Activated CD4-positive, CD25-positive, alpha-beta regulatory T cell treated with anti-CD3 and anti-CD28 coated beads, Interleukin-2, amount 50 U/mL, for 72 hours (primary cell): ENCODE measurements at places on chromosomes 7 and 10.

DNA sequence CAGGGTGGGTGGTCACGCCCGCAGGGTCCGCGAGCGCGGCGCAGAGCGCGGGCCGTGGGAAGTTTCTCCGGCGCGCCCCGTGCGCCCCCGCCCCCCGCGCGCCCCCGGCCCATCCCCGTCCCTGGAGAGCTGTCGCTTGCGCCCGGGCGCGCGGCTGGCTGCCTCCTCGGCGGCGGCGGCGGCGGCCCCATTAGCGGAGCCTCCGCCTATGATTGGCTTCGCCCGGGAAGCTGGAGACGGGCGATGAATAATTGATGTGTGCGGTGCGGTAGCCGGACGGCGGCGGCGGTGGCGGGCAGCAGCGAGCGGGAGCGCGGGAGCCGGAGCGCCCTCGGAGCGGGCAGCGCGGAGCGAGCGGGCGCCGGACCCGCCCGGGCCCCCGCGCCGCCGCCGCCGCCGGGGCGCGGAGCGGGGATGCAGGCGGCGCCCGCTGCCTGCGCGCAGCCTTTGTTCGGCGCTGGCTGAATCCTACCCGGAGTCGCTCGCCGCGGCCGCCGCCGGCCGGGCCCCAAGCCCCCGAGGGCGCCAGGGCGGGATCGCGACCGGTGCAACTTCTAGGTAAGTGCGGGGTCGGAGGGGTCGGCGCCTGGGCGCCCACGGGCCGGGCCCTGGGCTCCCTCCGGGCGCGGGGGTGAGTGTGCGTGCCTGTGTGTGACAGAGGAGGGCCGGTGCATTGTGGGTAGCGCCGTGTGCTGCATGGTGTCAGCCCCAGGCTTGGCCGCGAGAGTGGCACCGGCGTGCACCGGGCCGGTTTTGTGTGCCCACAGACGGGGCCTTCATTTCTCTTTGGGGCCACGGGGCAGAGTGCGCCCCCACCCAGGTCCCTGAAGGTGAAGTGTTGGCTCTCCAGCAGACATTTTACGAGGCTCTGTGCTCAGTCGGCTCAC lies 103.8 kb upstream of the PPIF start:
- peak; percentile 71 for DNase-seq

- DNase-seq, result no peak
These were observed 7.3 kb downstream of the FLNC start for GRCh38 chr7:128837521-128837921.

GRCh38 chr10:34374356-34375045 lies 440.6 kb downstream of the PARD3 start:
- no peak for DNase-seq

GRCh38 chr7:116671681-116672595 lies at the start of gene MET:
Gene MET (plus strand): TSS chr7:116672196. CDS start chr7:116699085, 26,889 bp downstream.
- peak; percentile 36 for DNase-seq

DNA sequence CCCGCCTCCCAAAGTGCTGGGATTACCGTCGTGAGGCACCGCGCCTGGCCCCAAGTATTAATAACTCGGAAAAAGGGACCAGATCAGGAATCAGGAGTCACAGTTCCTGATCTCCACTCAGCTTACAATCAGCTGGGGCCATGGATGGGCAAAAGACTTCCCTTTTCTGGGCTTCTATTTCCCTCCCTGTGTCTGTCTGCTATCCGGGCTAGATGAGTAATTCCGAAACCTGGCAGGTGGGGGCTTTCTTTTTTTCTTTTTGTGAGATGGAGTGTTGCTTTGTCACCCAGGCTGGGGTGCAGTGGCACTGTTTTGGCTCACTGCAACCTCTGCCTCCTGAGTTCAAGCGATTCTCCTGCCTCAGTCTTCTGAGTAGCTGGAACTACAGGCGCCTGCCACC lies 11.6 kb downstream of the RPS24 start:
- DNase-seq, result no peak

- no peak for DNase-seq
These were observed 11.0 kb downstream of the TWIST1 start for GRCh38 chr7:19106241-19107080.

- no peak for DNase-seq
These were observed 59.9 kb downstream of the WDR37 start for GRCh38 chr10:1116051-1116450.

DNA sequence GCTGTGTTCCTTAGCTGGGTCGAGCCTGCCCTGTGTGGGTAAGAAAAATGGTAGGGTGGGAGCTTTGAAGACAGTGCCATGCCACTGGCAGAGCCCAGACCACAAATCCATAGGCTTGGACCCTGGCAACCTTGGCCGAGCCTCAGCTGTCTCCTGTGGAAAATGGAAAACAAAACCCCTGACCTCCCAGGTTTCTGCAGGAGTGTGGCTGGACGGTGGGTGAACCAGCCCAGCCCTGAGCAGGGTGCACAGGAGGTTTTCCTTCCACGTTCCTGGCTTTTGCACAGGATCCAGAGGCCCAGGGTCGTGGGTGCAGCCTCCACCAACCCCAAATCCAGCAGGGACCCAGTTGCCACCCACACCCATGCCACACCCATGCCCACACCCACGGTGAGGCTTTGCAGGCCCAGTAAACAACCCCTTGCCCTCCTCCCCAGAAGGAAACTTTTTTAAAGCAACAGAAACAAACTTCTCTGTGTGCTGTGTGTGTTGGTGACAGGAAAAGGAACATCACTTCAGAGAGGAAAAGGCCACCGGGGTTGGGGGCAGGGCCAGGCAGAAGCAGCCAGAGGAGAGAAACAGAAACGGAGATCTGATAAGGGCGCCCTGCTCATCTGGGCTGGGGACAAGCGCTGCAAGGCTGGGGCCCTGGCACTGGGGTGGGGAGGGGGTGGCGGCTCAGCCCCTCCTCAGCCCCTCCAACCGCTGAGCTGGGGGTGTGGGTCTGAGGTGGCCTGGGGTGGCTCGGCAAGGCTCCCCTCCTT lies 20.7 kb upstream of the ZMIZ1 start:
- peak; percentile 40 for DNase-seq

GRCh38 chr7:17680943-17681351 lies 259.3 kb downstream of the SNX13 start:
- no peak for DNase-seq

DNA sequence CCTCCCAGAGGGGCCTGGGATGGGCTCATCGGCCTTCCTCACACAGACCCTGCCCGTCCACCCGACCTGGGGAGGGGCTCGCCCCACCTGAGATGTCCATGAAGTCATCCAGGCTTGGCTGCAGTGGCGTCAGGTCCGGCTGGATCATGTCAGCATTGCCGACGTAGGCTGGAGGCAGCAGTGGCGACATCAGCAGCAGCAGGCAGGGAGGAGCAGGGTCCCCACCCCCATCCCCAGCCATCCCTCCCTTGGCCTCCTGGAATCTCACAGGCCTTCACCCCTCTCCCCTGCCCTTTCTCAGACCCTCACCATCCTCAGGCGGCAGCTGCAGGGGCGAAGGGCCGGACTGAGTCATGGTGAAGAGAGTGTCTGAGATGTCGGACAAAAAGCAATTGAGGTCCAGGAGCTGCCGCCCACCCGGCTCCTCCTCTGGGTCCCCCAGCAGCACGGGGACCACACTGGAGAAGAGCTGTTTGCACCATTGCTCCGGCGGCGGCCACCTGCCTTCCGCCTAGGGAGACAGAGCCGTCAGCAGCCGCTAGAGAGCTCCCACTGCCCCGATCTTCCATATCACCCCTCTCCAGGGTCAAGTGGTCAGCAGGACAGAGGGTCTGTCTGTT lies 18.6 kb downstream of the MLXIPL start:
- DNase-seq, result no peak

- no peak for DNase-seq
These were observed 620.9 kb downstream of the TNS3 start for GRCh38 chr7:46960970-46961369.

GRCh38 chr10:55141892-55142291 lies 340.9 kb upstream of the PCDH15 start:
- DNase-seq, result no peak

DNA sequence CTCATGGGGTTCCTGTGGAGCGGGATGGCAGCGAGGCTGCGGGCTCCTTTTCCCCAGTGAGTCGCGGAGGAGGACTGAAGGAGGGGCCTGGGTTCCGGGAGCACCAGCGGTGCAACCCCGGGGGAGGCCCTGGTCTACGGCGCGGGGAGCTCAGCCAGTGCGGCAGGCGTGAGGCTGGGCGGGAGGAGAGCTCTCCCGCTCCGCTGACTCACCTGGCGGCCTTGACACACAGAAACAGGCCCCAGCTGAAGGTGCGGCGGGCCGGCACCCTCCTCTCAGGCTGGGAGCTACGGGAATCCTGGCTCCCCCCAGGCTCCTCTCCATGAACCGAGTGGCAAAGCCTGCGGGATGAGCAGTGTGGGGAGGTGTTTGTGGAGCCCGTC lies 6.8 kb upstream of the NOM1 start:
- DNase-seq, result no peak

- DNase-seq, result no peak
These were observed 31.3 kb upstream of the ZNF273 start for GRCh38 chr7:64871761-64872160.

GRCh38 chr7:1461646-1462375 lies 2.5 kb upstream of the MICALL2 start:
- DNase-seq, result no peak

GRCh38 chr10:51080311-51081006 lies 6.2 kb downstream of the PRKG1 start:
- no peak for DNase-seq

DNA sequence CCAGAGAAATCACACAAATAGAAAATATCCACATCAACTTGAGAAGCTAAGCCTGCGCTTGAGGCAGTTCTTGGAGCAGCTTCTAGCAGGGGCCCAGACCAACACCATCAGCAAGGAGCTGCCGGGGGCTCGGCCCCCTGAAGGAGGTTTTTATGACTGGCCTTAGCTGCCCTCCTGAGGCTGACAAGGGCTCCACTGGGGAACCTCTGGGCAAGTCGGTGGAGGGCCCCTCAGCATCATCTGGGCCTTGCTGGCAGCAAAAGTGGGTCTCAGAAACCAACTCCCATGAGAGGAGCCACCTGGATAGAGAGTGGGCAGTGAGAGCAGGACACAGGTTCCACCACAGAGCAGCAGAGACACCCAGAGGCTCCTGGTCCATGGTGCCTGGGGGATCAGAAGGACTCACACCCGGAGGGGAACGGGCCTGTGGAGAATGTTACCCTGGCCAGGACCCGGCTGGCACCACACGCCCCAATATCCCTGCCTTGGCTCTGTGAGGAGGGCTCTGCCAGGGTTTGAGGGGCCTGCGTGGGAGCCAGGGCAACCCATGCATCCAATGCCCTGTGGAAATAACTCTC lies 55.9 kb downstream of the NEUROG3 start:
- DNase-seq, result no peak

DNA sequence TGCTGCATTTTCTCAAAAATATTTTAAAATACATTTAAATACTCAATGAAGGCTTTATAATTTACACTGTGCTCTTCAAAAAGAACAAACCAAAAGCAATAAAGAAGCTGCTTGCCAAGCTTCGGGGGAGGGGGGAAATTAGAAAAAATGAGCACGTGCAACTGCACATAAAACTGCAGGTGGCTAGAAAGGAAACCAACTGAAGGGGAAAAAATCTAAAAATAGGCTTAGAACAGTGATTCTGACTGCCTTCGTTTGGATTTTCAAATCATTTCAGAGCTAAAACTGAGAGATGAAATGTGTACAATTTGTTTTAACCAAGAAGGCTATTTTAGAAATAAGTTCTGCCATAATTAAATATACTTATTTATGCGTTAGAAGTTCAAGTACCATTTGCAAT lies 61.4 kb downstream of the ABI1 start:
- no peak for DNase-seq

DNA sequence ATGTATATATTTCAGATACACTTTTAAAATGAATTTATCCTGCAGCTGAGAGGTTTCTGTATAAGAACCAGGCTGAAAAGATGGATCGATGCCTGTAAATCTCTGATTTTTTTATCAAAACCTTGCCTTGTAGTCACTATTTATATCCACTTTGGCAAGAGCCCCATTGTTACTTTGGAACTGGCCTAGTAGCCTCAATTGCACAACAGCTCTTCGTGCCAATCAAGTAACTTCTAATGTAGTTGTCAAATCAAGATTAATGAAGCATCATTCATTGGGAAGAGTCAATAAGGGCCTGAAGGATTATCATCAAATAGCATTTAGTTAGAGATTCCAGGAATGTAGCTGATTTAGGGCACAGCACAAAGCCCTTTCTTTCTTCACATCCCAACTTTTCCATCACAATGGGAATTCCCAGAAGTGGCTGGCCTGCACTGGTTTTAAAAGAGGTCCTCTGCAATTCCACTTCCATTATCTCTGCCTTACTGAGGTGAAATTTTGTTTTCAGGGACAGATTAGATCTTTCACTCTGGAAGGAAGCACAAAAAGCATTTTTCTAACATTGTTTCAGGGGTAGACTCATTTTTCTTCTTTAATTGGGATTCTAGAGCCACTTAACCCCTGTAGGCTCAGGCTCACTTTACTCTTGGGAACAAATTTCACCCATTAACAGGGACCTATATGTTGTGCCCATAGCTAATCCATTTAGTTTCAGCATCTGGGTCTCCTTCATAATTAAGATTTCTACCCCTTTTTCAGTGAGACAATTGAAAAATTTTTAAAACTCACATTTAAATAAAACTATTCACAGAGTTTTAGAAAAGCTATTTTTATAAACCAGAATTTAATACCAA lies 97.8 kb downstream of the CALCR start:
- DNase-seq, result no peak

GRCh38 chr10:88830643-88831268 lies 20.9 kb downstream of the ANKRD22 start:
- DNase-seq, result no peak

DNA sequence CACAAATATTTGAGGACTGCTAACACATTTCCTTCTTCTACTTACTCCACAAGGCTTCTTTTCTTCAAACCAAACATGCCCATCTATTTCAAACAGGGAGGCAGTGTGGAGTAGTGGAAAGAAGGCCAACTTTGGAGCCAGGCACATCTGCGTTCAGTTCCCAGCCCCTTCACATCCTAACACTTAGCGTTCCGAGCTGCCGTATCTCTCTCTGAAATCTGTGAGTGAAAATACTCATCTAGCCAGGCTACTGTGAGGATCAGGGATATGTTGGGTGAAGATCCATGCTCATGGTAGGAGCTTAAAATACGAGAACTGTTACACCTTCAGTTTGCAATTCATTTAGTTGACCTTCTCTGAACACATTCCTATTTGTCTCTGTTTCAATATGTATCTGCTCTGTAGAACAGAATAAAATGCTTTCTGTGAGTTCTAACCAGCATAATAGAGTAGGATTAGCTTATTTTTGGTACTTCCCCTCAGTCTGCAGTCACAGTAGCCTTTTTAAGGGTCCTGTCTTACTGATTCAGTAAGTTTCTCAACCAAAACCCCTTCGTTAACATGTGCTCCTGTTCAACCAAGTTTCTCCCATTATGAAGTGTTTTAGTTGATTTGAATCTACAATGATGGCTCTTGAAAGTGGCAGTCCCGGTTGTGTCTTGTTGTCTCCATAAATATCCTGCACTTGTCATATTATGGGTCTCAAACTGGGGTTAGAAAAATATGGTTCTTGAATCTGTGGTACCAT lies 3.3 kb upstream of the MEST start:
- no peak for DNase-seq

DNA sequence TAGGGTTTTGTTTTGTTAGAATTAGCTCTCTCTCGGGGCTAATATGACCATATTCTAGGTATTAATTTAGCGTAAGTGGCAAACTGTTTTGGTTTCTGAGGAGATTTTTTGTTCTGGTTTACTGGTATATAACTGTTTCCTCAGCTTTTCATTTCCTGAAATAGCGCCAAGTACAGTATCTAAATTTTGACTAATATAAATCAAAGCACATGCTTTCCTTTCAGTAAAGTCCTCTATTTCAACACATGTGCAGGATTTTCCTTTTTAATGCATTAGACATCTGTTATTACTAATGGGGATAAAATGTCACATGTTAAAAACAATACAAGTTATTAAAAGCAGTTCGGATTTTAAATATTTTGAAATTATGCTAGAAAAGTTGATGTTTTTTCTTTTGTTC lies 11.3 kb downstream of the FERD3L start:
- DNase-seq, result no peak

GRCh38 chr7:150875791-150876190 lies 23.5 kb downstream of the AOC1 start:
- DNase-seq, result no peak
